GM12892 (cell line): ENCODE measurements at places on chromosomes 1 and 21.

- no peak for DNase-seq
These were observed 4.0 kb upstream of the ABCG1 start for GRCh38 chr21:42214921-42215320.

GRCh38 chr1:38129971-38130370 lies 83.4 kb upstream of the POU3F1 start:
- DNase-seq: no peak

GRCh38 chr21:21028275-21028820 lies 30.1 kb downstream of the NCAM2 start:
- no peak for DNase-seq

DNA sequence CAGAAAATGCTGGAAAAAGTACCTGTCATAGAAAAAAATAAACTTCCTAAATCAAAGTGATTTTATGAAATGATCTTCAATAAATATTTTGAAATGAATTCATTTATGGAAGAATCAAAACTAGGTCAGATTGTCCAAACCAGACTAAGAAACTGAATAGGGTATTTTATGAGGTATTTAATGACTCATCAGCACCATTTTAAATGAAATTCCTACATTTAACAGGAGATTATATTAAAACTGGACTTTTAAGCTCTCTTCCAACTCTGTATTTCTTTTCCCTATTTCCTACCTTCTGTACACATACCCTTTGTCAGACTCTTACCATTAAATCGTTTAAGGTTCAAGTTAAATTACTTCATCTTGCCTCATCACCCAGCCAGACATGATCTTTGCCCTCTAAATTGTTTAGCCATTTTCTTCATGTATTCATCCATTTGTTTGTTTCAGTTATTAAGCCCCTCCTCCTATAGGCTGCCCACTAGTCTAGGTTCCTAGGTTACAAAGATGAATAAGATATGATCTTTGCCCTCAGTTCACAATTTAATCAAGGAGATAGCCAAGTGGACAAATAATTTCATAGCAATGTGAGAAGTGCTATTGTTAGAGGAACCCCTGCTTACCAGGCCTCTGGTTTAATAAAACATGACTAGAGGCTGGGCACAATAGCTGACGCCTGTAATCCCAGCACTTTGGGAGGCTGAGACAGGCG lies 25.0 kb downstream of the TATDN3 start:
- no peak for DNase-seq

DNA sequence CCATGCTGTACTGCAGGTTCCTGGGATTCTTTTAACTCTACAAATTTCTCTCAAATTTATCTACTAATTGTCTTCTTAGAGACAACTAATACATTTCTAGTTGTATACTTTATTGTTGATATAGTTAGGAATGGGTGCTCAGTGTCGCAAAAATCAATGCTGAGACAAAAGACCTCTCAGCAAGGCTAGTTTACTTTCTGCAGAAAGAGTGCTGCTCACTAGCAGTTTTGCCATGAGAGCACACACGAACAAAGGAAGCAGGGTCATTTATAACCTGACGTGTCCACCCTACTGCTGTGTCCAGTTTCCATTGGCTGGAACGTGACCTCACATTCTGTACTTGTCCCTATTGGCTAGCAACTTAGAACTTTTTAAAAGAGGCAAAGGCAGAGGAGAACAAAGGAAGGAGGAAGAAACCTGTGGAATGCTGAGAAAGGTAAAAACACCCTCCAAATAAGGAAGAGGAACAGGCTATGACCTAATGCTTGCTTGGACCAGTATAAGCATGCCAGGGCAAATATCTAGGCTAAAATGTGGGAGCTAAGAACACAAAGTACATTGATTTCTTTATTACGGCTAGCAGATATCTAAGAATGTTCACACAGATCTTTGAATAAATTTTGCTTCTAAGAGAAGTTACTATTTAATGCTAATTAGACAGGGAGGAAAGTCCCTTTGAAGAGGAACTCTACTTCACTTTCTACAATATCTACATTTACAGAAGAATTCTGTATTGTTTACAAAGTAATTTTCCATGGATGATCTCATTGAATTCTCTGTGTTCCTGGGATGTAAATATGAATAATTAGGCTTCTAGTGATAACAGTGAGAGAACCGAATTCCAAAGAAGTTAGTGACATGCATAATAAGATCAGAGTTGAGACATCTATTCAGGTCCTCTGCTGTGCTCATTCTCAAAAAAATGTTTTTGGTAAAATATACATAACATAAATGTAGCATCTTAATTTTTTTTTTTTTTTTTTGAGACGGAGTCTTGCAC lies 86.0 kb upstream of the MAP10 start:
- DNase-seq: no peak

DNA sequence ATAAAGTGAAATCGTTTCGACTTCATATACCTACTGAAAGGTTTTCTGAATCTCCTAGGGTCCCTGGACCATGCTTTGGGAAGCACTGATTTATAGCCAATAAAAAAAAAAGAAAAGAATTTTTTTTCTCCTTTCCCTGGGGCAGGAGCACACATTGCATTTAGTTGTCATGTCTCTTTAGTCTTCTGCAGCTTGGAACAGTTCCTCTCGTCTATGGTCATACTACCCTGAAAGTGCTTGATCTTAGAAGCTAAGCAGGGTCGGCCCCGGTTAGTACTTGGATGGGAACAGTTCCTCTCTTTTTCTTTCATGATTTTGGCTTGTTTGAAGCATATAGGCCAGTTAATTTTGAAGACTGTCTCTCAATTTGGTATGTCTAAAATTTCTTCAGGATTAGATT lies 3.7 kb upstream of the SERPINC1 start:
- DNase-seq: no peak

DNA sequence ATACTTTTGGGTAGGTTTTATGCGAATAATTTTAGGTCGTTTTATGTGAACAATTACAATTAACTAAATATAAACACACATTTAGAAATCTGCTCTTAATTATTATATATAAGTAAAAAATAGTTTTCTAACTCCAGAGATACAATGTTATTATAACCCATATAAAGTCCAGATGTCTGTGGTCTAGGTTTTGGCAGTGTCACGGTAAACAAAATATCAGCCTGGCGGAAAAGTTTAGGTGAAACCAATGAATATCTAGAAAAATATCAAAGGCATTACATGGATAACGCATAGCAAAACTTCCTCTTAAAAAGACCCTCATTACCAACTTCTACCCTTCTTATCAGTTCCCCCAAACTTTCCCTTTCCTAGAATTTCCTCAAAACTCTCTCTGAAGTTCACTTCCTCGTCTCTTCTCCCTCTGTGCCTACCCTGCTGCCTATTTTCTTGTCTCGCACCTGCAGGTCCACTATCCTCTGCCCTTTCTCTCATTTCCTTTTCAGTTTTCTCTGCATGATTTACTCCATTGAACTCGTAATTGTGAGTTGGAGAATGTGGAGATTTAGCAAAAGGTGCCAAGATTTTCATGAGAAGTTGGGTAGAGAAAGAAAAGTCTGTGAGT lies 21.8 kb downstream of the VTCN1 start:
- DNase-seq: no peak

DNA sequence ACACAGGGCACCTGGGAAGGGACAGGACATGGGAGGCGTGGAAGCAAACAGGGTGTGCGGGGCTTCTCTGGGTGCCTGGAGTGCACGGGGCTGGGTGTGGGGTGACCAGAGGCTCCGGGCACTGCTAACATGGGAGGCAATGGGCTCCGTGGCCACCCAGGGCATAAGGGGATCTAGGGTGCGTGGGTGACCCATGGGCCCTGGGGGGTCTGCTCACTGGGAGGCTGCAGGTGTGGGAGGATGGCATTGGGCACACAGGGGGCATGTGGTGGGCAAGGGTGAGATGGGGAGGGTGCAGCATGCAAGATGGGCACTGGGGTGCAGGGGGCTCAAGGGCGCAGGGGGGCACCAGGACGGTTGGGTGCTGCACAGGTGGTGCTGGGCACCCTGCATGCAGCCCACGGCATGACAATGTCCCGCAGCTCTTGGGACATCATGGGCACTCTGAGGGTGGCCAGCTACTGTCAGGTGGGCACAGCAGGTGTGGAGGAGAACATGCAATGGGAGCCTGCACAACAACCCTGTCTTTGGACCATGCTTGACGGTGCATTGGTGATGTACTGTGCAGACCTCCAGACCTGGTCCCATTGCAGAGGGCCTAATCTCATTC lies 15.1 kb downstream of the TRIM11 start:
- DNase-seq: no peak

- DNase-seq: no peak
These were observed 44.9 kb upstream of the TSPAN2 start for GRCh38 chr1:115134231-115134630.

GRCh38 chr1:61183471-61184039 lies 101.2 kb downstream of the NFIA start:
- no peak for DNase-seq

- no peak for DNase-seq
These were observed 316.0 kb upstream of the VAMP3 start for GRCh38 chr1:7454895-7455784.

GRCh38 chr1:240496941-240497340 lies 115.0 kb downstream of the GREM2 start:
- no peak for DNase-seq

DNA sequence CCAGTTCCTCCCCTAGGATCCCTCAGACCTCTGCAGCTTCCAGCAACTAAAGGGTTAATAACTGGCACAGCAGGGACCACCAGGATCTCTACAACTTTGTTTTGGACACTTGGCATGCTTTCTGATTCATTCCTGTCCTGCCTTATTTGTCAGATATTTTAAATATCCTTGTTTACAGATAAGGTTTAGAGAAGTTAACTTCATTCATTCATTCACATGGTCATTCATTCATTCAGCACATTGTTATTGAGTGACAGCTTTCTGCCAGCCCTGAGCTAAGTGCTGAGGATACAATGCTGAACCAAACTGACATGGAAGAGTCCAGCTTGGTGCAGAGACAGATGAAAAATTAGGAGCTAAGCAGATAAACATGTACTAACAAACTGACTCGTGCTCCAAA lies 8.8 kb upstream of the PHC2 start:
- DNase-seq: no peak

- no peak for DNase-seq
These were observed 767.7 kb upstream of the ADGRL2 start for GRCh38 chr1:81032973-81033425.

- no peak for DNase-seq
These were observed 350.8 kb downstream of the PTPRU start for GRCh38 chr1:29586991-29587745.

- no peak for DNase-seq
These were observed 26.9 kb upstream of the BACE2 start for GRCh38 chr21:41141031-41141457.

DNA sequence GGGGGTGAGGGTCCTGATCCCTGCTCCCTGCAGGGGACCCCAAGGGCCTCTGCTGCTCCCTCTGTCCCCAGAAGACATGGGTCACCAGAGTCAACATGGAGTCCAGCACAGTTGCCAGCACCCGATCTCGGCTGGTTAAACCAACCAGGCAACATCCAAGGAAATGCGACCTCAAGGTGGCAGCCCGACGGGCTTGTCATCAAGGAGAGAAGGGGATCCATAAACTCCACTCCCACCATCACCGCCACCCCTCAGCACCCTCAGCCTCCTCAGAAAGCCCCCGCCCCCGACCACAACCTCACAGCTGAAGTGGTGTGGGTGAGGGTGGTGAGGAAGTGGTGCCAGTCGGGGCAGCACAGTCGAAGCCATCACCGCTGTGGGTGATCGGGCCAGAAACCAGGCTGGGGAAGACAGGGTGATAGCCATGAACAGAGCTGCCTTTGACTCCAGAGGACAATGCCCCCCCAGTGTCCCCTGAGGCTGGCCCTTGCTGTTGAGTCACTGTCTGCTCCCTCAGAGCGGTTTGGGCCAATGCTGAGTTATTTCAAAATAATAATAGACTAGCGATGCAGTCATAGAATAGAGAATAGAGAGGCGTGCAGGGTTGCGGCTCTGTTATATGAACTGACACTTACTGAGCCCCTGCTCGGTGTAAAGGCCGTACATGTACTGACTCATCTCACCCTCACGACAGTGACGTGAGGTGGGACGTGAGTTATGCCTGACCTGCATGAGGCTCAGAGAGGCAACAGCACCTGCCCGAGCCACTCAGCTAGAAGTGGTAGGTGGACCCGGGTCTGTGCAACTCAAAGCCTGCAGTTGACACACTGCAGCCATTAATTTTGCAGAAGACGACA lies 88.7 kb upstream of the IFFO2 start:
- DNase-seq: no peak

DNA sequence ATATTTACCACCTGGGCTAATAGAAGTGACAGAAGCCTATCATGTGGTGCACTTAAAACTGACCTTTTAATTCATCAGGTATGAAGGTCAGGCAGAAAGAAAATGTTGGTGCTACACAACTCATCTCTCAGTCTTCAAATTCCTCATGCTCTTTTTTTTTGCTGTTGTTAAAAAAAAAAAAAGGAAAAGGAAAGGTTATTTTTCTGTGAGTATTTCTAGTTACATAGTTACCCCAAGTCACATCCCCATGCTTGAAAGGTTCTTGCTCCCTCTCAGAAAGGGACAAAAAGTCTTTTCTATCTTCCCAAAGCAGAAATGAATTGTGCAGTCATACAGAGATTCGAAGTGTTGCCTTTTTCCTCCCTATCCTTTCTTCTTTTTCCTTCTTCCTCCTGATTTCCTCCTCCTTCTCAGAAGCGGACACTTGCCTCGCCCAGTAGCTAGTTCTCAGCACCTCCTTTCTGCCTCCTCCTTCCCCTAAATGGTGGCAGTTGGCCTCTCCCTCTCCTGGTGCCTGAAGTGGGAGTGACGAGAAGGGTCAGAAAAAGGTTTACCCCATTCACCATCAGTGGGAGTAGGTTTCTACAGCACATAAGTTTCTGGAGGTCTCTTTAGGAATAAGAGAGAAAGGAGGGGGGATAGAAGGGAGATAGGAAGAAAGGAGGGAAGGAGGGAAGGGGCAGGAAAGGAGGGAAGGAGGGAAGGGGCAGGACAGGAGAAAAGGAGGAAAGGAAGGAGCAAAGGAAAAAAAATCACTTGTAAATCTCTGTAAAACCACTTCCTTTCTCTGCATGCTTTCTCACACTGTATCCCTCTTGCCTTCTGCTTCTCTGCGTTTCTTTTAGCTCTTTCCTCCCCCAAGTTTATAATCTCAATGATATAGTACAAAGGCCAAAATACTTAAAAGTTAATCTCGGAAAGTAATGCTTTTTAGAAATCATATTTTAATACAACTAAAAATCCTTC lies 20.4 kb upstream of the C1orf105 start:
- no peak for DNase-seq

DNA sequence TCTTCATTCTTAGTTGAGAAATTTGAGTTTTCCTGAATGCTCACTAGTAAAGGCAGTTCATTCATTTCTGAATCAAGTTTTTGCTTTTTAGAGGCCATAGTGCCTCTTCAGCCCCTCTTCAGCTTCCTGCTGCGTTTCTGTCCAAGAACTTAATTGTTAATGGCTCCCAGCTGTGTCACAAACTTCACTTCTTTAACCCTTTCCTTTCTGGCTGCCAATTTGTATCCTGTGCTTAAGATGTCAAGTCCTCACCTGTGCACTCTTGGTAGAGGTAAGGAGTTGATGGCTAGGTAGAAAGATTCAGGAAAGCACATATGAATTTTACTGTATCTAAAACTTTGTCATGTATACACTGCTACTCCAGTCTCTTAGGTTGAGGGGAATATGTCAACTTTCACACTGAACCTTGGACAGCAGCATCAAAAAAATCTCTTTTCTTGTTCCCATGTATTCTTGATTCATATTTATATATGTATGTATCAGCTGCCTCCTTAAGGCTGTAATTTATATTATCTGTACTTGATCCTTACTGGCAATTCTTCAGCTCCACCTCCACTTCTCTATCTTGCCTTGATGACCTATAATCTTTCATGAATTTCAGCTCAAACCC lies 612.8 kb downstream of the LMO4 start:
- no peak for DNase-seq
